ENCODE measurements at places on chromosomes 5 and 9.

DNA sequence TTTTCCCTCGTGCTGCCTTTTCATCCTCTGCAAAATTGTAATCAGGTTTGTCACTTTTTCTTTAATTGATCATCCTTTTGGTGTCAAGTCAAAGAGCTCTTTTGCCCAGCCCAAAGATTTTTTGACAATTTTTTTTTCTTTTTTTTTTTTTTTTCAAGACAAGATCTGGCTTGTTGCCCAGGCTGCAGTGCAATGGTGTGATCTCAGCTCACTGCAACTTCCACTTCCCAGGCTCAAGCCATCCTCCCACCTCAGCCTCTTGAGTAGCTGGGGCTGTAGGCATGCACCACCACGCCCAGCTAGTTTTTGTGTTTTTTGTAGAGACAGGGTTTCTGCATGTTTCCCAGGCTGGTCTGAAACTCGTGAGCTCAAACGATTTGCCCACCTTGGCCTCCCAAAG, 36.7 kb downstream of the CDK7 start:
- no peak for DNase-seq

GRCh38 chr9:7186175-7186574, 428.4 kb downstream of the KDM4C start:
- DNase-seq: no peak

- no peak for DNase-seq
These were observed 114.9 kb downstream of the MLLT3 start for GRCh38 chr9:20507431-20507830.

DNA sequence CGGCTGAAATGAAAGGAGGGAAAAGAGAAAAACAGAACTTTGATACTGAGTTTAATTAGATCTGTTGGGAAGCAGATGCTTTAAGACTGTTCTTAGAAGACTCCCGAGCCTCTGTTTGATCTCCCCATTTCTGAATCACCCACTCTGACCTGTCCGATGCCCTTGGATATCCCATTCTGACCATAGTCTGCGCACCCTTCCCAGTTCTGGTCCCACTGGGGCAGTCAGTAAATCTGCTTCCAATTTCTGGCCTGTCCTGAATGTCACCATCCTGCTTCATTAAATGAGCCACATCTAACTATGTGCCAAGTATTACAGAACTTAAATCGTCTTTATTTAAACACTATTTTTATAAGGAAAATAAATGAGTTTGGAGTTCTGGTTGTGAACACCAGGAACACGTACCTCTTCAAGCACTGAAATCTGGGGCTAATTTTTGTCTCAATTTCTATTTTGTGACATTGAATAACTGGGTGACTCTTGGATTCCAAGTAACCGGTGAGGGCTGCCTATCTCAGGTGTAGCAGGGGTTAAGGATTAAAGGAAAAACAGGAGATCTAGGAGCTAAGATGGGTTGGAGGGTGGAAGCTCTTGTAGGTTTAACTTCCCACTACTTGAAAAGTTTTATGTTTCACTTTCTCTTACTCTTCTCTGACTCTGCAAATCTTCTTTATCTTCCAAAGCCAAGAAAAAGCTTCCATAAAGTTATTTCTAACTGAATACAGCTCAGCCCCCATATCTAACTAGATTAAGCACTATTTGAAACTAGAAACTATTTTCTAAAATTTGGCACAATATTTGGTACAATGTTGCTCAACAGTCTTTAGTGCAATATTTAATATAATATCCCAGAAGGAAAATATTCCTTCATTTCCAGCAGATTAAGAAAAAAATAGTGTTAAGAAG, 40.1 kb downstream of the ALDH1A1 start:
- DNase-seq: no peak

DNA sequence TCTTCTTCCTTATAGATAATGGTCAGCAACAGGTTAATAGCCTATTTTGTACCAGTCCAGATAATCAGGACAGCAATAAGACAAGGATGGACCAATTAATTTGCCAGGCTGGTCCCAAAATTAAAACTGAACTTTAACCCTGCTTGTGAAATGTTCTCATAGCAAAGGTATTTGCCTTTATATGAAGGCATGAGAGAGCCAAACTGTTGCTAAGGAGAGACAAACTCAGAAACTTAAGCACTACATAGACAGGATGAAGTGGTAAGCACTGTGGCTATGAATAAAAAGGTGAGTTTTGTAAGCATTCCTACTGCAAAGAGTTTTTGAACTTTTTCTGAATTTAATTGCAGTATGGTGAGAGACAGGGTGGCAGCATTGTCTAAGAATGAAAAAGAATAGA, 174.7 kb upstream of the PPP1R2B start:
- no peak for DNase-seq

GRCh38 chr5:75275756-75276155, 39.1 kb upstream of the ANKRD31 start:
- no peak for DNase-seq

- no peak for DNase-seq
These were observed 657.6 kb upstream of the RIOK2 start for GRCh38 chr5:97840643-97841042.

GRCh38 chr5:132425009-132425937, 55.8 kb downstream of the SLC22A5 start:
- DNase-seq: no peak

DNA sequence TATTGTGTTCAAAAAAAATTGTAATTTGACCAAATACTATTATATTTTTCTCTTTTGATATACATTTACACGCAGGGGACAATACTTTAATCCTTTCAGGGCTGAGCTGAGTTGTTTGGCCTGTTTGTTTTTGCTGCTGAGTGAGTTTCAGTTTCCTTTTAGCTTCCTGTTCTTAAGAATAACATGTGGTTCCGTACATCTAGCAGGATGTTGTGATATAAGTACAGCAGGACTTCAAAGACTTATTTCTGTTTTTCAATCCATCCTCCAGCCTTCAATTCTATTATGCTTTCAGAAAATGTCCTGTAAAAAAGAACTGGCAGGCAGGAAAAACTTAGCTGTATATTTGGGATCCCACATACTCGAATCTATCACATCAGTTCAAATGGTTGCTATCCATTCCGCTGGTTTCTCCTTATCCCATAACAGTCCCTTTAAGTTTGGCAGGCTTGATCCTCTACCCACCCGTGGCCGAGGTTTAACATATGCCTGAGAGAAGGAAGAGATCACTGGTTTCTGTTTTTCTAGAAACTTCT, 1037.3 kb upstream of the ACO1 start:
- no peak for DNase-seq

- no peak for DNase-seq
These were observed 6.9 kb downstream of the PCYOX1L start for GRCh38 chr5:149364719-149365118.

DNA sequence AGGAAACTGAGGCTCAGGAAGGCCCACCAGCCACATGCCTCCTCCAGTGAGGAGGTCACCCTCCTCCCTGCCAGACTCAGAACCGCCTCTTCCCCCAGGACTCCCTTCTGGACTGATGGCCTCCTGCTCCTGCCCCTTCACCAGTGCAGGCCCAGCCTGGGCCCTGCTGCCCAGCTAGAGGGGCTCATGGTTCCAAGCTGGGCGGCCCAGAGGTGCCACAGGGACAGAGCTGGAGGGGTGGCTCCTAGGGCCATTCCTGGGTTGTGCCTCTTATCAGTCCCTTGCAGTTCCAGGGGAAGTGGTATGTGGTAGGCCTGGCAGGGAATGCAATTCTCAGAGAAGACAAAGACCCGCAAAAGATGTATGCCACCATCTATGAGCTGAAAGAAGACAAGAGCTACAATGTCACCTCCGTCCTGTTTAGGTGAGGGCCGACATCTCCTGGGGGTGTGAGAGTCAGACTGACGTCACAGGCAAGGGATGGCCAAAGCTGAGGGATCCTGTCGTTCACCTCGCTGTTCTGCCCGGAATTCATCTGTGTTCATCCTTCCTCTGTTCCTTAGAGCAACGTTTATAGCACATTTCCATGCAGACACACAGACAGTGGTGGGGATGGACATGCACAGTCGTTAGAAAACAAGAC, 819 bp downstream of the LCN2 start:
- no peak for DNase-seq

DNA sequence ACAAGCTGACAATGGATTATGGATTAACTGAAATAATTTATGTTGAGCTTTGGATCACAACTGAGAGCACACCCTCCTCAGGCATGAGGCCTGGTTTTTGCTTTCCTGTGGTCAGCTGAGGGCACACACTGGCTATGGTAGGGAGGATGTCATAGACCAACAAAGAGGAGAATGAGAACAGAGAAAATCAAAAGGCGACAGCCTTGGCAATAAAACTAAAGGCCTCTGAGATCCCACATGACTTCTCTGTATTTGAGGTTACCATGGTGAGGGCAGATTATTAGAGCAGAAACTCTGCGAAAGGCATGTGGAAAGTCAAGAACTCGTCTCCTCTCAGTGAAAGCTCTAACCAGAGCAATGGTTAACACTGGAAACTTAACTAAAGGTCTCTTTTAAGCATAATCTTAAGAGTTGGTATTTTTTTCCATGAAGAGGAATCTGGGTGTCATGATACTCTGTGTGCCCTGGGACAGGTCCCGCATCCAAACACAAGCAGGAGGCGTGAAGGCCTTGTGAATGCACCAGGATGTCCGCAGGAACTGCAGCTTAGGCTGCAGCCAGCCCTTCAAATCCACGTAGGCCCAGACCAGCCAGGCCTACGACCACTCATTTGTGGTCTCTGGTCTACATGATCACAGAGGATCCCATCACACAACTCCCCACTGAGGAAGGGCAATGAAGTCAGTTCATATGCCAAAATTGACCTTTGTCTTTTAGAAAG, 12.4 kb upstream of the MEIKIN start:
- DNase-seq: no peak

- DNase-seq: no peak
These were observed 53.1 kb downstream of the NXNL2 start for GRCh38 chr9:88587885-88588649.

- DNase-seq: no peak
These were observed 131.9 kb downstream of the UGCG start for GRCh38 chr9:112028242-112029221.

DNA sequence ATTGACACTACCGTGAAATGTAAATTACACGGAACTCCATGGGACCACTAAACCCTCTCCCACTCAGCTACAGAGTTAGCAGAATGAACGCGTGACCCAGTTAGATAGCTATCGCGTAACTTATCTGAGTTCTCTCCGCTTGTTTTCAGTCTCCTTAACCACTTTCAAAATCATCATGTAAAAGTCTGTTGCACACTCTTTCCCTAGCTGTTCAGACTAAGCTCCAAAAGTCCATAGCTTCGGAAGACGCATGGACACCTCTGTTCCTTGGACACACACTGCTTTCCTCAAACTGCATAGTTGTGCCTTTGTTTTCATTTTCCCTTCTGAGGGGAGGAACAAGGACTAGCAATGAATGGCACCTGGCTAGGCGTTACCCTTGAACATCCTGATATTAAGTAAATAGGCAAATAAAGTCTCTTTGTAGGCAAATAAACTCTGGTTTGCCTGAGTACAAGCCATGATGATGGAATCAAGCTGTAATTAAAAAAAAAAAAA, 83.3 kb downstream of the DAPK1 start:
- no peak for DNase-seq
